ENCODE measurements at places on chromosomes 13 and 19. TPM values are rescaled to one million over a fixed set of nuclear protein-coding genes. Genes with fewer than 3 reads are reported as not detected.

Gene F10
- under 0.01 TPM for total RNA-seq

Gene ICAM5
- under 0.01 TPM for total RNA-seq

Gene DZIP1
- total RNA-seq: 0.26 TPM

Gene TMEM238
- 0.22 TPM for total RNA-seq

Gene TUBB4A
- total RNA-seq: not detected

Gene OLFM2
- 0.98 TPM for total RNA-seq

Gene C1QTNF9
- not detected for total RNA-seq

Gene ZNF723
- total RNA-seq: not detected

Gene DHDH
- total RNA-seq: not detected

Gene CDX2
- total RNA-seq: not detected

Gene CACNG7
- total RNA-seq: not detected

Gene GNA15
- total RNA-seq: 0.09 TPM

Gene AMER2
- not detected for total RNA-seq

Gene CACNG8
- total RNA-seq: 0.17 TPM

Gene SYT5
- total RNA-seq: not detected

Gene GIPC3
- 1.2 TPM for total RNA-seq

Gene KPTN
- total RNA-seq: 2.7 TPM

Gene GRIN3B
- 0.33 TPM for total RNA-seq

Gene SPINT2
- 52.2 TPM for total RNA-seq
